Activated CD4-positive, alpha-beta memory T cell treated with anti-CD3 and anti-CD28 coated beads for 36 hours (primary cell): ENCODE measurements at places on chromosomes 1 and 21. TPM values are rescaled to one million over a fixed set of nuclear protein-coding genes. Genes with fewer than 3 reads are reported as not detected.

FCRL6 gene
- not detected for total RNA-seq

NBPF10 gene
- total RNA-seq = 1.5 TPM

DNA sequence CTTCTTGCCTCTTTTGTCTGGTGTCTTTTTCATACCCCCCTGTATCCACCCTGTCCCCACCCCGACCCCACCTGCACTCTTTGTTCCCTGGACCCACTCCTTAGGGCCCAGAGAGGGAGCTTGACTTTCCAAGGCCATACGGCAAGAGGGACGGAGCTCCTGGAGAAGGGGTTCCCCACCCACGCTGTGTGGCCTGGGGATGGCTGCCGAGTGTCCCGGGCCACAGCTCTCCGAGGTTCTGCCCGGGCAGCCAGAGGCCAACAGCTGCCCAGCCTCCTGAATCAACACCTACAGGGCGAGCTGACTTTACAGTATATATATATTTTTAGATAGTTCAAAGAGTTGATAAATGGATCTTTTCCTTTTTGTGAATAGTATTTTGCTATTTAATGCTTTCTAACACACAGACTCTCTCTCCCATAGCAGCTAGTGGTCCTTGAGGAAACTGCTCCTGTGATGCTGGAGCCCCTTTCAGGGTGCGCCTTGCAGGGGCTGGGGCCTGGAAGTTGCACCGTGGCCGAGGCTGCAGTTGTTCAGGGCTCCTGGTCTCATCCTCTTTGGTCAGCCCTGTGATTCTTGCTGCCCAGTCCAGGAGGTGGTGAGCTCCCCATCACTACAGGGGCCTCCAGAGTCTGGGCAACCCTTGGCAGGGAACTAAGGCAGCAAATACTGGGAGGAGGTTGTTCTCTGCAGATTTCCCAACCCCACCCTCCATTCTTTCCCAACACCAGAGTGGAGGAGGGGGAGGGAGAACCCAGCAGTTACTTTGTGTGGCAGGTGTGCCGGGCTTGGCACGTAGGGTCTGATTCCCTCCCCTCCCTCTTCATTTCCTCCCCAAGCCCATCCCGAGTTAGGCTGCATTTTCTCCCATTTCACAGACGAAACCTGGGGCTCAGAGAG, 321.6 kb downstream of the PTPRU start:
- no peaks in the 10 kb centered on the region for H3K4me1 ChIP-seq
- no peak overlapping the region for H3K4me3 ChIP-seq
- no peak overlapping the region for H3K27ac ChIP-seq
- peaks cover 4% of the 10 kb centered on the region for H3K36me3 ChIP-seq
- no peak for DNase-seq
- peaks cover 14% of the 10 kb centered on the region for H3K27me3 ChIP-seq

DNA sequence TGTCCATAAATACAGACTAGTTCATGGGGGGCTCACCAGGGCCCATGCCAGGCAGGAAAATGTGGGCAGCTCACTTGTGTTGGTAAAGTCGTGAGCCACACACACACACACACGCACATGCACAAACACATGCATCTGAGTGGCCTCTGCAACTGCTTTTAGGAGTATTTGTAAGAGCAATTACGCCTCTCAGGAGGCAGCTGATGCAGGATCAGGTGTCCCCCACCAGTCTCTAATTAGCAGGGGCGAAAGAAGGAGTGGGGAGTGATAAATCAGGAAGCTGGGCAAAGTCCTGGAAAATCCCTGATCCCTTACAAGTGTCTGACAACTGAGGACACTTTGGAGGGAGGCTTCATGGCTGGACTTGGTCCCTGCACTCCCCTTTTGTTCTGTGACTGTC, 5.7 kb upstream of the IVL start:
- peaks cover under 1% of the 10 kb centered on the region for H3K4me1 ChIP-seq
- H3K4me3 ChIP-seq = no peak overlapping the region
- no peak overlapping the region for H3K27ac ChIP-seq
- H3K27me3 ChIP-seq = peaks cover 25% of the 10 kb centered on the region

GRCh38 chr1:38328278-38329035, 281.9 kb upstream of the POU3F1 start:
- no peak overlapping the region for H3K27ac ChIP-seq
- no peaks in the 10 kb centered on the region for H3K4me1 ChIP-seq
- peaks cover 7% of the 10 kb centered on the region for H3K27me3 ChIP-seq
- H3K36me3 ChIP-seq = no peaks in the 10 kb centered on the region
- H3K4me3 ChIP-seq = no peak overlapping the region

GRCh38 chr1:36085126-36085525, 1.2 kb downstream of the TEKT2 start:
- H3K27ac ChIP-seq = no peak overlapping the region
- no peak overlapping the region for H3K4me3 ChIP-seq
- peaks cover 23% of the 10 kb centered on the region for H3K27me3 ChIP-seq
- peaks cover 12% of the 10 kb centered on the region for H3K4me1 ChIP-seq
- peaks cover 4% of the 10 kb centered on the region for H3K36me3 ChIP-seq

GRCh38 chr21:45468051-45468970, 63.3 kb downstream of the COL18A1 start:
- H3K27me3 ChIP-seq = peaks cover 8% of the 10 kb centered on the region
- peaks cover 14% of the 10 kb centered on the region for H3K4me1 ChIP-seq
- no peaks in the 10 kb centered on the region for H3K36me3 ChIP-seq
- H3K27ac ChIP-seq = no peak overlapping the region
- DNase-seq = no peak
- H3K4me3 ChIP-seq = no peak overlapping the region

DNA sequence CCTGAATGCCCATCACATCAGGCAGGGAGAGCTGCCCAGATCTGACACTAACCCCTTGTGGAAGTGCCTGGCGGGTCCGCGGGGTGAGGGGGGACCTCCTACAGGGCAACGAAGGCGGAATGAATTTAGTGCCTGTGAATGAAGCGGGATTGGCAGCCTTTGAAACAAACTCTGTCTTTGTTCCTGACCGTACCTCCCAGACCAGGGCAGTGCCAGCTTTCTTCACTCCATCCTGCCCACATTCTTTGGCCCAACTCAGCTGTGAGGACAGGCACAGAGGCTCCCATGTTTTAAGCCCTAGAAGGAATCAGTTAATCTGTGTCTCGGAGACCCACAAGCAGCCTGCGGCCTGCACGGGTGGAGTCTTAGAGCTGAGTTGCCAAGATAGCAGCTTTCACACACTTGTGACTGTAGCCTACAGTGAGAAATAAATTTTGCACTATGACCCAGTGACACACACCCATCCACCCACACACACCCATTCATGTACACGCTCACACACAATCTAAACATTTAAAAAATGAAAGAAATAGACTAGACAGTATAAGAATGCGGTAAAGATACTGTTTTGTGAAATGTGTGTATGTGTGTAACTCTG, 60.1 kb upstream of the USP24 start:
- no peaks in the 10 kb centered on the region for H3K36me3 ChIP-seq
- peak; percentile 17 for DNase-seq
- peaks cover 1% of the 10 kb centered on the region for H3K27me3 ChIP-seq

GRCh38 chr1:94723894-94724293, 96.3 kb upstream of the SLC44A3 start:
- DNase-seq = no peak
- peaks cover 7% of the 10 kb centered on the region for H3K27me3 ChIP-seq
- no peaks in the 10 kb centered on the region for H3K36me3 ChIP-seq
- no peaks in the 10 kb centered on the region for H3K4me1 ChIP-seq
- no peak overlapping the region for H3K4me3 ChIP-seq

- H3K4me1 ChIP-seq = peaks cover 54% of the 10 kb centered on the region
- H3K27ac ChIP-seq = peak overlapping the region; percentile 69
- peaks cover 4% of the 10 kb centered on the region for H3K36me3 ChIP-seq
- H3K4me3 ChIP-seq = no peak overlapping the region
- H3K27me3 ChIP-seq = no peaks in the 10 kb centered on the region
- no peak for DNase-seq
These were observed 69.8 kb downstream of the TPR start for GRCh38 chr1:186304982-186305949.

DNA sequence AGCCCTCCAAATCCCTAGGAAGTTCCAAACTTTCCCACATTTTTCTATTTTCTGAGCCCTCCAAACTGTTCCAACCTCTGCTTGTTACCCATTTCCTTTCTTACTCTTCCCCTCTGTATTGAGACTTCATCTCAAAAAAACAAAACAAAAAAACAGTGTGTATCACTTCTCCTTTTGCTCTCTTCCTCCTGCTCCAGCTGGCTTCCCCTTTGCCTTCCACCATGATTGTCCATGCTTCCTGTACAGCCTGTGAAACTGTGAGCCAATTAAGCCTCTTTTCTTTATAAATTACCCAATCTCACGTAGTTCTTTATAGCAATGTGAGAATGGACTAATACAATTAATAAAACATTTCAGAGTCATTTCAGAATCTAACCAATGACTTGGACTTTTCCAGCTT, 69.6 kb upstream of the KRTAP19-8 start:
- no peaks in the 10 kb centered on the region for H3K27me3 ChIP-seq
- no peak for DNase-seq
- H3K36me3 ChIP-seq = peaks cover 23% of the 10 kb centered on the region
- no peak overlapping the region for H3K27ac ChIP-seq
- peaks cover 32% of the 10 kb centered on the region for H3K4me1 ChIP-seq

- H3K27ac ChIP-seq = peak overlapping the region; percentile 43
- peaks cover 81% of the 10 kb centered on the region for H3K36me3 ChIP-seq
- H3K27me3 ChIP-seq = no peaks in the 10 kb centered on the region
- H3K4me1 ChIP-seq = peaks cover 5% of the 10 kb centered on the region
These were observed 16.9 kb downstream of the CHRNB2 start for GRCh38 chr1:154584267-154584994.
